ENCODE measurements at places on chromosomes 2 and 18.

DNA sequence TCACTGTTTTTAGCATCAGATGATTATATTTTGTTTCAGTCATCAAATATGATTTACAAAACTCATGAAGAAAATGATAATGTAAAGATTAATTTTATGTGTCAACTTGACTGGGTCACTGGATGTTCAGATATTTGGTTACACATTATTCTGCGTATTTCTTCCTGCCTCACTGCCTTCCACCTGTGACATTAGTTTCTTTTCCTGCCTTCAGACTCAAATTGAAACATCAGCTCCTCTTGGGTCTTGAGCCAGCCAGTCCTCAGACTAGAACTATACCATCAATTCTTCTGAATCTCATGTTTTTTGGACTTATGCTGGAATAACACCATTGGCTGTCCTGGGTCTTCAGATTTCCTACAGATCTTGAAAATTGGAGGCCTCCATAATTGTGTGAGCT lies 96.7 kb downstream of the ZNF385B start:
- H3K36me3 ChIP-seq: no peaks in the 10 kb centered on the region
- H3K27me3 ChIP-seq: no peaks in the 10 kb centered on the region
- no peak overlapping the region for H3K27ac ChIP-seq
- no peaks in the 10 kb centered on the region for H3K4me1 ChIP-seq
- DNase-seq: no peak

DNA sequence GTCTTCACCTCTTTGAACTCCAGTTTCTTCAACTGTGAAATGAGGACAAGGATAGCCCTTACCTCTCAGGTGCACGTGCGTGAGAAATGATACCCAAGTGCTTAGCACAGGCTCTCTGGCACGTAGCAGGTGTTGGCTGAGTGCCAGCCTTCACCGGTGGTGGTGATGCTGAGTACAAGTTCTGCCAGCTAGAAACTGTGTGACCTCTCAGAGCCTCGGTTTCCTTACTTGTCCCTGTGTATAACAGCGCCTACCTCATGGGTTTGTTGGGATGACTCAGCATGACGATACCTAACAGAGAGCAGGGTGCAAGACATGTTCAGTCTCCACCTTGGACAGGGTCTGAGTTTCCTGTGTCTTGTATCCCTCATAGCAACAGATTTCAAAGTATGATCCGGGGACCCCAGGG lies 205.1 kb downstream of the TNS1 start:
- peak; percentile 18 for DNase-seq
- H3K36me3 ChIP-seq: no peaks in the 10 kb centered on the region
- H3K4me1 ChIP-seq: no peaks in the 10 kb centered on the region
- H3K27me3 ChIP-seq: no peaks in the 10 kb centered on the region

DNA sequence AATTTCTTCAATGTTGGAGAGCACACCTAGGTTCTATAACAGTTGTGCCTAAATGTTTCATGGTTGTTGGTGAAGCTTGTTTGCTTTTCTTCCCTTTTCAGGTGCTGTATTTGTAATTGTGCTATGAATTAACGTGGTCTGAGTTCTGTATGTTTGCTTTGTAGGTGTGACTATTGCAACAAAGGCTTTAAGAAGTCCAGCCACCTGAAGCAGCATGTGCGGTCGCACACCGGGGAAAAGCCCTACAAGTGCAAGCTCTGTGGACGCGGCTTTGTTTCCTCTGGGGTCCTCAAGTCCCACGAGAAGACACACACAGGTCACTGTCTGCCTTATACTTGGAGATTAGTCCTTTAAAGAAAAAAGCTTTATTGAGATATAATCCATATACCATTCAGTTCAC lies 91.2 kb downstream of the ZNF236 start:
- no peaks in the 10 kb centered on the region for H3K36me3 ChIP-seq
- no peak overlapping the region for H3K27ac ChIP-seq
- H3K4me3 ChIP-seq: no peak overlapping the region
- no peaks in the 10 kb centered on the region for H3K4me1 ChIP-seq

GRCh38 chr2:224772494-224772893 lies 56.3 kb upstream of the CCDC195 start:
- H3K4me1 ChIP-seq: peaks cover 2% of the 10 kb centered on the region
- no peak overlapping the region for H3K27ac ChIP-seq
- H3K4me3 ChIP-seq: no peak overlapping the region
- DNase-seq: no peak
- H3K36me3 ChIP-seq: no peaks in the 10 kb centered on the region

DNA sequence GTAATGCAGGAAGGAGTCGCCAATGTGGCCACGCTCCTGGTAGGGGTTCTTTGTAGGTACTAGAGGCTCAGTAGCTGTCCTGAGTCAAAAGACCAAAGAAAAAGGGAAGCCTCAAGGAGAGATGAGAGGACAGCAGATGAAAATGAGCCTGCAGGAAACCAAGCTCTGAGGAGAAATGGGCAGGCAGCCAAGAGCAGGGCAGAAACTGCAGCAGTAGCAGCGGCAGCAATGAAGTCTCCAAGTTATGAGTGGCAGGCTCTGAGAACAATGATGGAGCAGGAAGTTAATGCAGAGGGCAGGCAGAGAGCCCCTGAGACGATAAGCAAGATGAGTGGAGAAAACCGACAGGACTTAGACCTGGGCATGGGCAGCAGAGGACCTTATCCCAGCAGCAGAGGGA lies 48.2 kb upstream of the TMEM200C start:
- H3K4me3 ChIP-seq: no peak overlapping the region
- no peaks in the 10 kb centered on the region for H3K36me3 ChIP-seq
- H3K27me3 ChIP-seq: no peaks in the 10 kb centered on the region
- no peak for DNase-seq
- H3K27ac ChIP-seq: no peak overlapping the region

DNA sequence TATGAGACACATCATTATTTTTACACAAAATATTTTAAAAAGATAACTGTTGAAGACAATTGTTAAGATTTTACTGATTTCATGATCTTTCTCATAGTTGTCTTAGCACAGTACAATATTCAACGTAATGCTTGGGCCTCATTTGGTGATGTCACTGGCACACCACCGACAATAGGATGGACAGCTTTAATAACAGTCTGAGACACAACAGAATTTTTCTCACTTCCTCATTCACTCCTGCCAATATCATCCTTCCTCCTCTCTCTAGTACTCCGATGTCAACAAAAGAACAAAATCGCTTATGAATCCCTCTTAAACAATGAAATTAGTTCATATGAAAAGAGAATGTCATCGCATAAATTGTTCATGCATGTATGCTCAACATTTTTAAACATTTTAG lies 461.9 kb upstream of the CDH7 start:
- DNase-seq: no peak
- no peaks in the 10 kb centered on the region for H3K4me1 ChIP-seq
- H3K27ac ChIP-seq: no peak overlapping the region
- no peaks in the 10 kb centered on the region for H3K36me3 ChIP-seq
- no peak overlapping the region for H3K4me3 ChIP-seq
- H3K27me3 ChIP-seq: no peaks in the 10 kb centered on the region

- H3K4me1 ChIP-seq: no peaks in the 10 kb centered on the region
- H3K36me3 ChIP-seq: no peaks in the 10 kb centered on the region
- no peak overlapping the region for H3K27ac ChIP-seq
- DNase-seq: peak; percentile 42
- H3K27me3 ChIP-seq: no peaks in the 10 kb centered on the region
These were observed 44.6 kb downstream of the HAUS1 start for GRCh38 chr18:46148810-46149209.

- H3K27me3 ChIP-seq: no peaks in the 10 kb centered on the region
- no peak overlapping the region for H3K27ac ChIP-seq
- DNase-seq: no peak
- no peaks in the 10 kb centered on the region for H3K4me1 ChIP-seq
- H3K36me3 ChIP-seq: no peaks in the 10 kb centered on the region
- H3K4me3 ChIP-seq: no peak overlapping the region
These were observed 15.1 kb downstream of the CLIP4 start for GRCh38 chr2:29130295-29130694.

DNA sequence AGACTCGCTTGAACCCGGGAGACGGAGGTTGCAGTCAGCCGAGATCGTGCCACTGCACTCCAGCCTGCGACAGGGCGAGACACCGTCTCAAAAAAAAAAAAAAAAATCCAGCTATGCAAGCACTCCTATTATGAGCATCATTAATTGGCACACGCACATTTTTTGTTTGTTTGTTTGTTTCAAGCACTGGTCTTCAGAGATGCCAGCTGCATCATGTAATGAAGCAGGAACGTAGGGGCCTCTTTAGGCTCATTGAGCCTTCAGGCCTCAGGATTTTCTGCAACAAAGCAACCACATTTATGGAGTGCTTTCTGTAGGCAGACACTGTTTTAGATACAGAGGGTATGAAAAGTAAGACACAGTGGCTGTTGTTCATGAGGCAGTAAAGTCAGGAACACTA lies 585.8 kb downstream of the CNTNAP5 start:
- H3K4me3 ChIP-seq: no peak overlapping the region
- no peak overlapping the region for H3K27ac ChIP-seq

DNA sequence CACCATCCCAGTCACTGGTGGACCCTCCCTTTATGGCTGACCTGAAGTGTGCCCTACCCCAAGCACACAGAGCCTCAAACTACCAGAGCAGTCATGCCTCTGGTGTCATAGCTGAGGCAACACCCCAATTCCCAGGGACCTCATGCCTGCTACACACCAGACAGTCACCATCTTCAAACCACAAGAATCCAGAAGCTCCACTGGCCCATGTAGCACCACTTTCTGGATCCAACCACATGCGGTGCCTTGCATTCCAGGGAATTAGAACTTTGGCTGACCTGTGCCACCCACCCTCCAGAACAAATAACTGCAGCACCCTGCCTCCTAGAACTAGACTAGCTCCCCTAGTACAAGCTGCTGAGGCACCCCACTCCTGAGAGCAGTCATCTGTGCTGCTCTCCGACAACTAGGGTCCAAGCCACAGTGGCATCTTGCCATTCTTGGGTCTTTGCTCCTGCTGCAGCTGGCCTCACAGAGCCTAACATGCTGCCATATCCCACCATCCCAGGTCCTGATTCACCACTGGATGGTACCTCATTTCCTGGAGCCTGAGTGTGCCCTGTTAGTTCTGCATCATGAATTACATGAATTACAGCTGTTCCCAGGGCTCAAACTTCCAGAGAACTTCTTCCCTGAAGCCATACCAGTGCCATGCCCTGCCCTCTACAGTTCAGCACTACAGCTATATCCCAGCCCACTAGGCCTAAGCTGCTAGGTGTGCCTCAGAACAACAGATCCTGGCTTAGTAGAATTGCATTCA lies 243.8 kb upstream of the CHST9 start:
- H3K27me3 ChIP-seq: no peaks in the 10 kb centered on the region
- H3K27ac ChIP-seq: no peak overlapping the region
- DNase-seq: no peak
- no peaks in the 10 kb centered on the region for H3K4me1 ChIP-seq
- no peak overlapping the region for H3K4me3 ChIP-seq

DNA sequence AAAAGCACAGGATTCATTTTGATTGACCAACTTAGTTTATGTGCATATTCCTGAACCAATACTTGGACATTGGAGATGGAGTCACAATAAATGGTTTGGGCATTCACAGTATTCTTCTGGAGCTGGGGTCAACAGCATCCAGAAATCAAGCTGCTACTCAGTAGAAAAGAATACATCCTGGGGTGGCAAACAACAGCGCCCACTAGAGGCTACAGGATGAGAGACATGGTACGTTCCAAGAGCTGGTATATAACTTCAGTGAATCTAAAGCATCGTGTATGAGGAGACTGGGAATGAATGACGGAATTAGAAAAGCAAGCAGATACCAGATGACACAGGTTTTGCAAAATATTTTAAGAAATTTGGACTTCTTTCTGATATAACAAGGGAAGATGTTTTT lies 142.9 kb upstream of the FIGN start:
- no peak overlapping the region for H3K27ac ChIP-seq
- DNase-seq: peak; percentile 18
- H3K36me3 ChIP-seq: no peaks in the 10 kb centered on the region
- no peak overlapping the region for H3K4me3 ChIP-seq
- H3K4me1 ChIP-seq: no peaks in the 10 kb centered on the region

DNA sequence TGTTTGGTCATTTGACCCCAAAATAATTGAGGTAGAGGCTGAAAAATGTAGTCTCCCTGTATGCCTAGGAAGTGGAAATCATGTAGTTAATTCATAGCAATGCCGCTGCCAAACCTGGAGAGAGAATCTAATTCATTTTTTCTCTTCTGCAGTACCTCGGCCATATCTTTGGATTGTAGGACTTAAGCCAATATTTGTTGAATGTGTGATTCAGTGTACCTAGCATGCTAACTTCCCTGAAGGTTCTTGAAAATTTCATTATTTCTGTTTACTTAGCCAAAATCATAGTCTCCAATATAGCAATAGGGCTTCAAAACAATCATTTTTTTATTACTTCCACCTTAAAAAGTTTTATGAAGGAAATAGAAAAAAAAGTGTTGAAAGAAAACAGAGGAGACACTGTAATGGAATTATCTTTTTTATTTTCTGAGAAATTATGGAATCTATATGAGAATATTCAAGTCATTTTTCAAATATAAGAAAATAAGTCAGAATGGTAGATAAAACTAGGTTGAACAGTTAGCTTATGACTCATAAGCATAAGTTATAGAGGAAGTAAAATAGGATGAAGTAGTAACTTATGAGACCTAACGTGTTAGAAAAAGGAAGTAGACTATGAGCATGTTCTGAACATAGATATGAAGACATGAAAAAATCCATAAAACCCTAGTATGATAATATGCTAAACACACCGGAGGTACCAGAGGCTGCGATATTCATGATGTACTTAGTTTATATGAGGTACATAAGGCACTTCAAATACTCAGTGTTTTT lies 35.2 kb upstream of the CDH19 start:
- H3K36me3 ChIP-seq: no peaks in the 10 kb centered on the region
- no peak for DNase-seq
- no peaks in the 10 kb centered on the region for H3K27me3 ChIP-seq
- H3K4me1 ChIP-seq: no peaks in the 10 kb centered on the region
- H3K4me3 ChIP-seq: no peak overlapping the region

DNA sequence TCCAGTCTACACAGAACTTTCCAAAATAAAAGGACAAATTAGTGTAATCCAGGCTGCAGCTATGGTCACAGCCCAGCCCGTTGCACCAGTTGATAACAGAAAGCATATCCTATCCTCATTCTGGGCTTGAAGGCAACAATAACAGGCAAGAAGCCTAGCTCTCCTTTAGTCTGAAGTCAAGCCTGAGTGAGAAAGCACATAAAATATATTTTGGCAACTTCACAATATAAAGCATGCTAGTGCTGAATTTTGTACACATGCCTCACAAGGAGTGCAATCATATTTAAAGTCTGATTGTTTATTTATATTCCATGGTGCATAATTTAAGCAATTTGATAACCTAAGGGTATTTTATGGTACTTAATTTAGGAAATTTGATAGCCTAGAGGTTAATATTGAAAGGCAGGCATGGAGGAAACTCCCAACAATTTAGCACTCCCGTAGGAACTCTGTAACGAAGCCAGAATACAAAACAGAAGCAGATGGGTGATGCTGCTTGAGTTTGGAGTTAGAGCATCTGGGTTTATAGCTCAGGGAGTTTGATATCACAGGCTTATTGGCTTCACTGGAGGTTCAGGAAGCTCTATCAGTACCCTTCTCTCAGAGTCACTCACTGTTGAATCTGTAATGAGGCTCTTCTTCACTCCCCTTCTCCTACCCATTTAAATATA lies 1199.1 kb upstream of the GYPC start:
- DNase-seq: no peak
- no peaks in the 10 kb centered on the region for H3K36me3 ChIP-seq
- no peak overlapping the region for H3K27ac ChIP-seq
- H3K4me1 ChIP-seq: no peaks in the 10 kb centered on the region
- no peaks in the 10 kb centered on the region for H3K27me3 ChIP-seq

All from colonic mucosa (tissue), 4 donors.